CD4-positive, alpha-beta memory T cell (primary cell): ENCODE measurements at places on chromosomes 7 and 10.

GRCh38 chr7:74037609-74038008 is 9.6 kb downstream of the ELN start:
- DNase-seq, result no peak

DNA sequence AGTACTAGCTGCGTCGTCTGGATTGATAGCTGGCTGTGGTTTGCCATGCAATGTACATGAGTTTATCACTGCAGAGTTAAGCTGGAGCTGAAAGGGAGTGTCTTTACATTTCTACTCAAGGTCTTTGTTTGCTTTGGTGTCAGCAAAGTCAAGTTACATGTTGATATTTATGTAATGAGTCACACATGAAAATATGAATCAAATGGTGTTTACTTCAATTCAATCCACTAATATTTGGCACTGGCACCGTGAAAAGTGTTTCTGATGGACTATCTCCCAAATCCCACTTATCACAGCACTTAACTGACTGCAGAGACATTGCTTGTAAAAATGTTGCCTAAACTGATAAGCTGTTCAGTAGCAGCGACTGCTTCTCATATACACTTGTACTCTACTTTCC is 395.9 kb downstream of the TFEC start:
- no peak for DNase-seq

- DNase-seq, result no peak
Measured at GRCh38 chr7:139899328-139899955, 70.4 kb downstream of the TBXAS1 start.

GRCh38 chr10:93751832-93752231 is 5.9 kb upstream of the LGI1 start:
- DNase-seq, result no peak

DNA sequence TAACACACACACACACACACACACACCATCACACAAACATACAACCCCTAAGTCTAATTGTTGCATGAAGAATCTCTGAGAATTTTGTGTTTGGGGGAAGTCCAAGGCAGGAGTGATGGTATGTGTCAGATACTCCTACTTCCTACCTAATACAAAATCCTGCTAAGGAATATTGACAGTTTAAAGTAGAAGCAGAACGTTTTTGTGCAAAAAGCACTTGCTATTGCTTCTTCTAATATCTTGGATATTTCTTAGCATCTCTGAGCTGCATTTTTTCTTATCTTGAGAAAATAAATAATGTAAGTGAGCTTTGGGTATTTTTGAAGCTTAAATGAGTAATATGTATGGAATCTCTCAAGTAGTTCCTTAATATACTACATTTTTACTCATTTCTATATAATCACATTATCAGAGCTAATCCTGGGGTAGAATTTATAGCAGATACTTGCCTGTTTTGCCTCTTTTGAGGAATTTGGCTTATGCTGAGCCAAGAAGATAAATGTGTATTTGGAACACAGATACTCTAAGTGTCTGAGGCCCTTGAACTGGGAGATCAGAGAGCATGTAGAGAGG is 212.3 kb downstream of the DKK1 start:
- DNase-seq, result no peak

- DNase-seq, result no peak
Measured at GRCh38 chr10:63836666-63837442, 315.7 kb downstream of the REEP3 start.

GRCh38 chr7:11548532-11548931 is 283.5 kb downstream of the THSD7A start:
- no peak for DNase-seq

- DNase-seq, result no peak
Measured at GRCh38 chr7:33981671-33982424, 76.5 kb downstream of the BMPER start.

- DNase-seq, result no peak
Measured at GRCh38 chr10:75342397-75342796, 59.2 kb downstream of the ZNF503 start.

- no peak for DNase-seq
Measured at GRCh38 chr10:35416619-35417312, 80.5 kb downstream of the CCNY start.

- DNase-seq, result no peak
Measured at GRCh38 chr10:129759214-129760002, 204.7 kb downstream of the EBF3 start.

- DNase-seq, result no peak
Measured at GRCh38 chr7:75921479-75921878, 6.5 kb downstream of the POR start.

DNA sequence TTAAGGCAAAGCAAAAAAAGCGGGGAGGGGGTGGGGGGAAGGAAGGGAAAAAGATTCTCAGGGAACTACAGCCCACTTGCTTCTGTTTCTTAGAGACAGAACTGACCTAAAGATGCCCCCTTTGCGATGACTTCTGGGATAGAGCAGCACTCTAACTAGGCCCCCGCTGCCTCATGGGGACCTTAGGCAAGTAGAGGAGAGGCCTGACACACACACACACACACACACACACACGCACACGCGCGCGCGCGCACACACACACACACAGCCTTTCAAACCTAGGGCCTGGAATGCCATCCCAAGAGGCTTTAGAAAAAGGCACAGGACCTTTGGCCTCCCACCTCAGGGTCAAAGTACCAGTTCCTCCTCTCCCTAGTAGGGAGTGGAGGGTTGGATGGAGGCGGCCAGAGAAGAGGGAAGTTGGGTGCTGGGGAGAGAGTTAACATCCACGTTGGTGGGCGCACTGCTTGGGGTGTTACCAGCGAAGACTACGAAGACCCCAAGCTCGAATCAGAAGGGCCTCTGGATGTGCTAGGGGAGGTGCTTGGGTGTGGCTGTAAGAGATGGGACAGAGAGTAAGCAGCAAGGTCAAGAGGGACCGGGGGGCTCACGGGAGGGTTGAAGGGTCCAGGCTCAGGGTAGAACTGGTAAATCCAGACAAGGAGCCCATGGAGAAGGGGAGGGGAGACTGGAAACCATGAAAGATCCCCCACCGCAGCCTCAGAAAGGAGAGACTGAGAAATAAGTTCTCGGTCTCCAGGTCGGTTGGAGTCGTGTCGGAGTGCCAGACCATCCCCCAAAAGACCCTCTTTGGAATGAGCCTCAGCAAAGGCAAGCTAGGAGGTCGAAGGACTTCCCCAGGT is 1.2 kb upstream of the COL1A2 start:
- no peak for DNase-seq

GRCh38 chr7:132494474-132494873 is 81.8 kb downstream of the PLXNA4 start:
- no peak for DNase-seq

GRCh38 chr10:78619115-78619851 is 449.5 kb upstream of the ZMIZ1 start:
- DNase-seq, result no peak

DNA sequence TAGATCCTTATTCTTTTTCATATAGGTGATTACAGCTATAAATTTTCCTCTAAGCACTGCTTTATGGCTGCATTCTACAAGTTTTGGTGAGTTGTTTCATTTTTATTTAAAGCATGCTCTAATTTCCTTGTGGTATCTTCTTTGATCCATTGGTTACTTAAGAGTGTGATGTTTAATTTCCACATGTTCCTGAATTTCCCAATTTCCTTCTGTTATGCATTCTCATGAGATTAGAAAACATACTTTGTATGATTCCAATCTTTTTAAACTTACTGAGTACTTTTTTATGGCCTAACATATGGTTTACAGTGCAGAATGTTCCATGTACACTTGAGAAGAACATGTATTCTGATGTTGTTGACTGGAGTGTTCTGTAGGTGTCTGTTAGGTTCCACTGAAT is 53.4 kb downstream of the MYL10 start:
- no peak for DNase-seq

GRCh38 chr10:107094824-107095522 is 69.5 kb downstream of the SORCS1 start:
- DNase-seq, result no peak

- no peak for DNase-seq
Measured at GRCh38 chr10:70969188-70969587, 80.8 kb upstream of the PCBD1 start.

DNA sequence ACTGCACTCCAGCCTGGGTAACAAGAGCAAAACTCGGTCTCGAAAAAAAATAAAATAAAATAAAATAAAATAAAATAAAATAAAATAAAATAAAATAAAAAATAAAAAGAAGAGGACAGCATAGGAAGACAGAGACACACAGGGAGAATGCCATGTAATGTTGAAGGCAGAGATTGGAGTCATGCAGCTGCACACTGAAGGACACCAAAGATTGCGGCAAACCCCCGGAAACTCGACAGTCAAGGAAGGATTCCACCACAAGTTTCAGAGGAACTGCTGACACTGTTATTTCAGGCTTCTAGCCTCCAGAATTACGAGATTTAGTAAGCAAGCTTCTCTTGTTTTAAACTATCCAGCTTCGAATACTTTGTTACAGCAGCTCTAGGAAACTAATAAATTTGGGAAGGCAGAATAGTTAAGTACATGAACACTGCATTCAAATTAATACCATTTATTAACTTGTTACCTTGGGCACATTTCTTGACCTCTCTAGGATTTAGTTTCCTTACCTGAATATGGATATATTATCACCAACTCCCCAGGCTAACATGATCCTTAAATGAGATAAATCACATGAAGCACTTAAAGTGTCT is 9.5 kb downstream of the CPED1 start:
- no peak for DNase-seq

DNA sequence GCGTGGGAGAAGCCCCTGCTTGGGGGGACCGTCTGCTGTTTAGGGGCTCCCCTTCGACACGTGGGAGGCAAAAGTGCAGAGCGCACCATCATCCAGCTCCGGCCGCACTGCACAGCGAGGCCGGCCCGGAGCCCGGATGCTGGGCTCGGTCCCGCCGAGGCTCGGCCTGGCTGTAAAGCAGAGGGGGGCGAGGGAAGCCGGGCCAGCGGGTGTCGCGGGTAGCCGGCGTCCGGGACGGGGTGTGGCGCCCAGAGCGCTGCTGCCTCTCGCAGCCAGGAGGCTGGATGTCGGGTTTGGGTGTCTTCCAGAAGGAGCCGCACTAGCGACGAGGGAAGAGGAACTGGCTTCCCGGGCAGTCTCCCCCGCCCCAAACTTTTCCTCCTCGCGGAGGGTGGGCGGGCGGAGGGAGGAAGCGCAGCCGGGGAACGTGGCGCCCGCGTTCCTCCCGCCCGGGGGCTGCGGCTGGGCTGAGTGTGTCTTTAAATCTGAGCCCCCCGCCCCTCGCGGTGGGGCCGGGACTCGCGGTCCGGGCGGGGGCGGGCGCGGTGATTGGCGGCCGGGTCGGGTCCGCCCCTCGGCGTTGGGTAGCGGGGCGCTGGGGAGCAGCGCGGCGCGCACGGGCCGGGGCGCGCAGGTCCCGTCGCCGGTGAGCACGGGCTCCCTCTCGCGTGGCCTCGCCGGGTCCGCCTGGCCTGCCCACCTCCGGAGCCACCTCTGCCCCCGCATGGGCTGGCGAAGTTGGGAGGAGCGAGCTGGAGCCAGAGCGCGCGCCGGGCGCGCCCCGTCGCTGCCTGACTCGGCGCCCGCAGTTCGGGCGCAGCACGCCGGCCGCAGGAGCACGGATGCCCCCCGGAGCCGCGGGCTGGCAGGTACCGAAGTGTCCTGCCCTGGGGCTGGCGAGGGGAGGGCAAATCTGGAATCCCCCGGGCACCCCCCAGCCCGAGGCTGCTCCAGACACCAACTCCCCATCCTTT is at the start of gene PALD1:
Gene PALD1 (plus strand): TSS at position 577 of the 974 bp plus-strand sequence. CDS start 47,185 bp downstream, outside the sequence.
- peak; percentile 17 for DNase-seq

- no peak for DNase-seq
Measured at GRCh38 chr7:68729371-68729770, 868.9 kb upstream of the AUTS2 start.

GRCh38 chr7:94616855-94617254 is 39.1 kb downstream of the SGCE start:
- no peak for DNase-seq

- DNase-seq, result no peak
Measured at GRCh38 chr7:65269150-65269856, 104.4 kb upstream of the ZNF92 start.

GRCh38 chr10:76743169-76743568 is 894.4 kb downstream of the KCNMA1 start:
- no peak for DNase-seq

DNA sequence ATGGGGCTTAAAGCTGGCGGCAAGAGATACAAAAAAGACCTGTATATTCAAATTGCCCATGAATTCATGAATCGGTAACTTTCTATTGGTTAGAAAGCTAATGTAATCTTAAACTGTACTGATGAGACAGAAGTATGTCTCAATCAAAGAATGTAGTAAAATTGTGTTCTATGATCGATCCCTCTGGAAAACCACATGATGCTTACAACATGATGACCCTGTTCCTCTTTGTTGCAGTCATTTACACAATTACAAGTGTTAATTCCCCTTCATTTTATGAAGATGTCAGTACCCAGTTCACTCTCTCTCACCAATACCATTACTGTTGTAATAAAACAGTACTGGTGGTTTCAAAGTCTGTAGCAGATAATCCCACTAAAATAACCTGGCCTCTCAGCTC is 10.1 kb downstream of the KIF5B start:
- no peak for DNase-seq

DNA sequence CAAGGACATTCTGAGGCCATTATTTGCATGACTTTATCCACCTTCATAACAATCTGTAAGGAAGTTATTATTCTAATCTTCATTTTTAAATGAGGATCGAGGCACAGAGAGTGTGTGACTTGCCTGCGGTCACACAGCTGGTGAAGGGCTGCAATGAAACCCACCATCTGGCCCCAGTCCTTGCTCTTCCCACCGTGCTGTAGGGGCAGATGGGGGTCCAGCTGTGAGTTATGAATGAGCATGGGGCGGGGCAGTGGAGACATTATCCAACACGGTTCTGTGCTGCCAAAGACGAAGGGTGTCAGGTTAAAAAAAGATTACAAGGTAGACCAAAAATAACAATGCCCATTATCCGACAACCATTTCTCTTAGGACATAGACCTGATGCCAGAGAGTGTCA is 417.5 kb upstream of the MGMT start:
- DNase-seq, result no peak

- DNase-seq, result no peak
Measured at GRCh38 chr10:12811826-12812225, 189.7 kb downstream of the CCDC3 start.

DNA sequence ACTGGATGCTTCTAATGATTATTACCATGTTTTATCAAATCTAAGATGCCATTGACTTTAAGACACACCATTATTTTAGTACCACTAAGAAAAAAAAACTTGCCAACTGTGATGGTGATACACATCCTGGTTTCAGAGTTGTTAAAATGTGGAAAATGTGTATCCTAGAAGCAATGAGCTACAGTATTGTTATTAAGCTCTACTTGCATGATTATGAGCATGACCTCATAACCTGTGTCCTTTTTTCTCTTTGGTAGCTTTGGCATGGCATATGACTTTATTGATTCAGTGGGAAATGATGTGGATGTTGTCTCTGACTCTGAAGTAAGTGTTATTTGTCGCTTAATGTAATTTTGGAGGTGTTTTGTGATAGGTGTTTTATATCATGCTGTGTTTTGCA is 3.3 kb downstream of the EDRF1 start:
- no peak for DNase-seq

- no peak for DNase-seq
Measured at GRCh38 chr10:89845541-89846280, 144.3 kb downstream of the KIF20B start.
